NCI-H69 (cell line): ENCODE measurements at places on chromosomes 12 and 14.

- peak; percentile 58 for DNase-seq
Measured at GRCh38 chr12:67068204-67068731, 200.9 kb upstream of the CAND1 start.

GRCh38 chr12:84585776-84586395 is 326.7 kb downstream of the SLC6A15 start:
- no peak for DNase-seq

GRCh38 chr14:101716077-101716950 is 45.2 kb upstream of the PPP2R5C start:
- DNase-seq, result no peak

- DNase-seq, result no peak
Measured at GRCh38 chr12:76813265-76813664, 49.4 kb downstream of the ZDHHC17 start.

- no peak for DNase-seq
Measured at GRCh38 chr14:55277972-55278740, 6.9 kb downstream of the FBXO34 start.

DNA sequence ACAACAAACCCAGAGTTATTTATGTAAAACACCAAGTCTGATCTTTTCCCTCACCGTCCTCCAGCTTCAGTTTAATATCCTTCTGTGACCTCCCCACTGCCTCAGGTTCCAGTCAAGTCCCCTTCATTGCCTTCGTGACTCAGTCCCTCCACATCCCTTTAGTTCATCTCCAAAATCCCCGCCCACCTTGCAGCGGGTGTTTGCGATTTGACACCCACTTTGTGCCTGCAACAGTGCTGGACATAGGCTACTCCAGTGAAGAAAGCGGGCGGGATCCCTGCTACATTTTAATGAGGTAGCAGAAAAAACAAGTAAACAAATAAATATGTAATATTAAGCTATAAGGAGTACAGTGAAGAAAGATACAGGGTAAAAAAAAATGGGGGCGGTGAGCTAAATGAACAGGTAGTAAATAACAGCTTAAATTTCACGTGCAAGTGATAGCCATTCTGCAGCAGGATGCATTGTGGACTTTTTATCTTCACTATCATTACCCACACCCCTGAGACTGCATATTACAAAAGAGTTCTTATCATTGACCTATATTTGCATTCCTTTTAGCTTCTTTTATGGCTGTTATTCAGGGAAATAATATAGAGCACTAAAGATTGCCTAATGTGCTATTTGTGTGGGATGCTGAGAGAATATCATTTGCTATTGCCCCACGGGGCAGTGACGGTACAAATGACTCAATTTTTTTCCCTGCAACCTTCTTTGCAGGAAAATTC is 222.8 kb upstream of the NUDT4 start:
- DNase-seq, result peak; percentile 43

- peak; percentile 59 for DNase-seq
Measured at GRCh38 chr12:62434494-62435302, 31.9 kb upstream of the MON2 start.

DNA sequence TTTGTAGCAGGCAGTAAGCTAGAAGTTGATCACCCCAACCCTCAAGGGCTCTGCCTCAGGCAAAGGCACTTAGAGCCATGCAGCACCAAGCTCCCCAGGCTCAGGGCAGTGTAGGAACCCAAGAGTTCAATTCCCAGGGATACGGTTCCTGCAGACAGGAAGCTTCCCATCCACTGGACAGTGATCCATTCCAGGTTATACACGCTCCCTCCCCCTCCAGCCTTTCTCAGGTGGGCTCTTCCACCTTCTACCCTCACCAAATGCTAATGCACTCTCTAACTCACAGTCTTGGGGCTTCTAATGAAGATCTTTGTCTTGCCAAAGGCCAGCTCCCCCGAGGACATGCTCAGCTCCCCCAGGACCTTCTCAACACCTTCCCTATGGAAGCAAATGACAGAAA is 12.7 kb downstream of the MYO1A start:
- DNase-seq, result peak; percentile 33

DNA sequence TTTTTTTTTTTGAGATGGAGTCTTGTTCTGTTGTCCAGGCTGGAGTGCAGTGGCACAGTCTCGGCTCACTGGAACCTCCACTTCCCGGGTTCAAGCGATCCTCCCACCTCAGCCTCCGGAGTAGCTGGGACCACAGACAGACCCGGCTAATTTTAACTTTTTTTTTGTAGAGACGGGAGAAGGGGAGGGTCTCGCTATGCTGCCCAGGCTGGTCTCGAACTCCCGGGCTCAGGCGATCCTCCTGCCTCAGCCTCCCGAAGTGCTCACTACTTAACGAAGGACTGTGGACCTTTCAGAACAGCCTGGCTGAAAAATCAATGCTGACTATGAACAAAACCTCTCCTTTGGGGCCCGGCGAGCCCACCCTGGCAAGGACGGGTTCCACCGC is 10.9 kb downstream of the SLC6A12 start:
- no peak for DNase-seq

DNA sequence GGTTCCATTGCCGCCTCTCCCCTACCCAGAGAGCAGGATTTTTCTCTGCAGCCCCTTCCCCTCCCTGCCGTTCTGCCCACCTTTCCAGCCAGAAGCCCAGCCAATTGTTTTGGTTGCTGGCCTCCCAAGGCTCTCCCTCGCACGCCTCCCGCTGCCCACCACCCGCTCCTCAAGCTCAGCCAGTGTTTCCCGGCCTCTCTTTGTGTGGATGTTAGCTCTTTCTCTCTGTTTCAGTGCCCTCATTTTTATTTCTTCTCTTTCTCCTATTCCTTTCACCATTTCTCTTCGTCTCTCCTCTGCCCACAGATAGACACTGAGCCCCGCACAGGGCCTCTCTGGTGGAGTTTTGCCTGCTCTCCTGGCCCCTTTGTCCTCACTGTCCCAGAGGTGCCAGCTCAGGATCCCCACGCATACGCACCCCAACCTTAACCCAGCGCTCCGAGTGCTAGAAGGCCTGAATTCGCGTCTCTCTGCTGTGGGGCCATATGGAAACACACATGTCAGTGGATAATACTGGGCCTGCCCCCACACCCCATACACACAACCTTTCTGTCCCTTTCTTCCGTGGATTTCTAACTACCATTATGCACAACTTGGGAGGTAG is 54.9 kb downstream of the SMUG1 start:
- no peak for DNase-seq

GRCh38 chr14:50345846-50346422 is 33.8 kb downstream of the DMAC2L start:
- no peak for DNase-seq

GRCh38 chr12:22865822-22866221 is 240.9 kb downstream of the ETNK1 start:
- DNase-seq, result no peak

GRCh38 chr12:116954710-116955381 is 44.1 kb downstream of the FBXW8 start:
- DNase-seq, result peak; percentile 65

DNA sequence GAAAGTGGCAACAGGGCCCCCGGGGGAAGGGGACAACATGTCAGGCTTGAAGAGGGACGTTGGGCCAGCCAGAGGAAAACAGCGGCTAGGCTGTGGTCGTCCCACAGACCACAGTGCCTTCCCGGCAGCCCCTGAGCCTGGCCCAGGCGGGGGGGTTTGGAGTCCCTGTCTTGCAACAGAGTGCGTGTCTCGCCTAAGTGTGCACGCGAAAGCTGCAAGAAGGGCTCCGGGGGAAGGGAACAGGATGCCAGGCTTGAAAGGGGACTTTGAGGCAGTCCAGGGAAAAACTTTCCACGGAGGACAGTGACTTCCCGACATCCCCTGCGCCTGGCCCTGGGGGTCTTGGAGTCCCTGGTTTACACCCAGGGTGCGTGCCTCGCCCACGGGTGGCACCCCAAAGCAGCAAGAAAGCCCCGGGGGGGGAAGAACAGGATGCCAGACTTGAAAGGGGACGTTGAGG is 157.5 kb upstream of the ALG10B start:
- DNase-seq, result no peak

- peak; percentile 76 for DNase-seq
Measured at GRCh38 chr14:95071649-95072280, 85.6 kb downstream of the DICER1 start.

GRCh38 chr12:69430942-69431590 is 39.1 kb upstream of the FRS2 start:
- no peak for DNase-seq

- DNase-seq, result no peak
Measured at GRCh38 chr12:41459111-41459905, 271.2 kb downstream of the PDZRN4 start.

- peak; percentile 68 for DNase-seq
Measured at GRCh38 chr12:78229591-78230101, 399.0 kb downstream of the NAV3 start.

DNA sequence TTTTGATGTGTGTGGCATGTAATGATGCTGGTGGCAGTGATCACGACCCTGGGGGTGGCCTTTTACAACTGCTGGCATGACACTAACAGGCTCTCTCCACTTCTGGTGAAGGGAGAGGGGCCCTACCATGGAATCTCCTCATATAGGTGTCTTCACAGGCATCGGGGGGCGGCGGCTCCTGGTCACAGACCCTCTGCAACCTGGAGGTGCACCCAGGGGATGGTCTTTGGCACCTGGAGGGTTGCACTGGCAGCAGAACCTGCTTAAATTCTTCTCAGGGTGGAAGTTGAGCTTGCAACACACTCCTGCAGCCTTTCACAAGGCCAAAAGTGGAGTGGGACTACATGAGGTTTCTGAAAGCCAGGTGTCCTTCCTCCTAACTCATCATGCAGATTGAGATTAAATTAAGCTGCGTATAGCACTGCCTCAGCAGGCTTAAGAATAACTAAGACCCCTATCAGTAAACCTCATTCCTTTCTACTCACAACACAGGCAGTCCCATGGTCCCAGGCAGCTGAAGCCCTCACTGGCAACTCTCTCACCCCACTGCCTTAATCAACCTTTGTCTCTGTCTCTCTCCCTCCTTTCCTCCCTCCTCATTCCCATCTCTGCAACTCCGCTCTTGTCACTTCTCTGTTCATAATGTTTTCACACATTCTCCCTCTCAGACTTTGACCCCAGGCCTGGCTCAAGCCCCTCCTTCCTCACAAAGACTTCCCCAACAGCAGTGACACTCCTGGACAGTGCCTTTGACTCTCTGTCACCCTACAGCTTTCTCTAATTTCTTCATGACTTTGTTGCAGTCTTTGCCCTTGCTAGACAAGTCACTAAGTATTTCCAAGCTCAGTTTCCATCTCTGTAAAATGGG is 18.9 kb downstream of the NID2 start:
- DNase-seq, result no peak

DNA sequence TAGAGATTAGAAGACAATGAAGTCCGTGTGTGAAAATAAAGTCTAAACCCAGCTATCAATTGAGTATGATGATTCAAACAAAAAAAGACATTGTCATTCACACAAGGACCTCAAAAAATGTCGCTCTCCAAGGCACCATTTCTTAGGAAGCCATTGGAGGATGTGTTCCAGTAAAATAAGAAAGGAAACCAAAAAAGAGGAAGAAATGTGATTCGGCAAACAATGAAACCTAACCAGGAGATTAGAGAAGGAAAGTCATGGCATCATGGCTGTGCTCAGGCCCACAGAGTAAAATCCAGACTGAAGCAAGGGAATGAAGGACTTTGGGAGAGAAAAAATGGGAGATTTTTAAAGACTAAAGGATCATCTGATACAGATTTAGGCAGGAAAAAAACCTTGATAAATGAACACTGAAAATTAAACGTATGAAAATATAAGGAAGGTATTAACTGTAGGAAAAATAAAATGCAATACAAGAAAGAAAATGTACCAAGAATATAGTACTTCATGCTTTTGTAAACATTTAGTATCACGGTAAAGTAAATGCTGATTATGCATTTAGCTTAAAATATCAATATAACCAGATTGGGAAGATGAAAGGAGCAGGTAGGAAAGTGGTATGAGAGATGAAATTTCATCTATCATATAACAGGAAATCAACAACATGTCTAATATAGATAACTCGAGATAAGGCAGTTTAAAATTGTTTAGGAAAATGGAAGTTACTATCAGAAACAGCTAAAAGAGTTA is 38.2 kb upstream of the MTHFD1 start:
- DNase-seq, result no peak

DNA sequence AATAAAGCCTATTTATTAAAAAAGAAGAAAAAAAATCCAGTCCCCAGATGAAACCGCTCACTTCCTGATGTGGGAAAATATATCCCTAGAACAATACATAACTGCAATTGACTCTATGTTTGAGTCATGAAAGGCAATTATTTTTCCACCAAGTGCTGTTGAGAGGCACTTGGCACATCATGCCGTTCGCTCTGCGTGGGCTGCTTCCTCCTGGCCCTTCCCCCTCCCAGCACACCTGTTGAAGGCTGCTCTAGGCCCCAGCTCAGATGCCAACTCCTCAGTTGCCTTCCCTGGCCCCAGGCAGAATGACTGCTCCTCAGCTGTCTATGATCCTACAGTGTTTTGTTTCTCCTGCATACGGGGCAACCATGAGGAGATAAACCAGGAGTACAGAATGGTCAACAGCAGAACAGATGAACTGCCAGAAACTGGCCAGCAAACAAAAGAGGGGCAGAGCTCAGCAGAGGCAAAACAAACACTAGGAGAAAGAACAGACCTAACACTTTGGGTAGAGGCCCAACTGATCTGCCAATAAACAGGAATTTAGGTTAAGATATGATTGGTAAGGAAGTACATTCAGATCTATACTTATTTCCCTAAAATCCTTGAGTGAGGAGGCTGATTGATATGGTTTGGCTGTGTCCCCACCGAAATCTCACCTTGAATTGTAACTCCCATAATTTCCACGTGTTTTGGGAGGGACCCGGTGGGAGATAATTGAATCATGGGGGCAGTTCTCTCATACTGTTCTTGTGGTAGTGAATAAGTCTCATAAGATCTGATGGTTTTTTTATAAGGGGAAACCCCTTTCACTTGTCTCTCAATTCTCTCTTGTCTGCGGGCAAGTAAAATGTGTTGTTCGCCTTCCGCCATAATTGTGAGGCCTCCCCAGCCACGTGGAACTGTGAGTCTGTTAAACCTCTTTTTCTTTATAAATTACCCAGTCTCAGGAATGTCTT is 58.6 kb downstream of the SLC38A1 start:
- peak; percentile 98 for DNase-seq
